T-helper 22 cell (primary cell): ENCODE measurements at places on chromosomes 1 and 21.

DNA sequence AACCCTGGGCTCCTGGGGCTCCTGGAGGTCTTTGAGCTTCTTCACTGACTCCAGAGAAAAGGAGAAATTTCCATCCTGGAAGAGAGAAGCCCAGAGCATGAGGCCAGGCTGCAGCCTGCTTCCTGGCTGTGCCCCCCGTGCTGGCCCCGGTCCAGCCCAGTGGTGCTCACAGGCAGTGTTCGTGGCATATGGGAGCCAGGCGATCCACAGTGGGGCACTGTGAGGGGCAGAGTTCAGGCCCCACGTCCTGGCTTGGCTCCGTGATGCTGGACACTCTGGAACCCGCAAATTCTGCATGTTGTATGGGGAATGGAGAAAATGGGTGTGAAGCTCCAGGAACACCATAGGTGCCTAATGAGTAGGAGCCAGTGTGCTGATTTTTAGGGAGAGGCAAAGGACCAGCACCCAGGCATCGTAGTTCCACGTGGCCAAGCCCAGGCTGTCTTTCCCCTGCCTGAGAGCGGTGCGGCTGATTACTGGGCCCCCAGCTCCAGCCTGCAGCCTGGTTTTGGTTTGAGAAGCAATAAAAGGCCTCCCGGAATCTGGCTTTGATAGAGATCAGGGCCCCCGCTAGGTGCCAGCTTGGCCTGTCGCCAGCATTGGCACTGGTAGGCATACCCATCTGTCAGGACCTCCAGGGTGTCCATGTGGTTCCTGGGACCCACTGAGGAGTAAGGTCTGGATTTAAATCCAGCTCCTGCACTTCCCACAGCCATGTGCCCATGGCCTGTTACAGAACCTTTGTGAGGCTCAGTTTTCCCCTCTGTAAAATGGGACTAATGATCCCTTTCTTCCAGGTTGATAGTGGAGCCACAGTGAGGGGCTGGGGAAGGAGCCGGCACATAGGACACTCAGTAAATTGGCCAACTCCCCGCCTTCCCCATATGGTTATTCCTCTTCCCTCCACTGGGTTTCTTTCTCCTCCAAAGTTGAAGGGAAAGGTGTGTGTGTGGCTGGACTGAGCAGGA, 725 bp downstream of the GUCA2A start:
- DNase-seq = no peak

DNA sequence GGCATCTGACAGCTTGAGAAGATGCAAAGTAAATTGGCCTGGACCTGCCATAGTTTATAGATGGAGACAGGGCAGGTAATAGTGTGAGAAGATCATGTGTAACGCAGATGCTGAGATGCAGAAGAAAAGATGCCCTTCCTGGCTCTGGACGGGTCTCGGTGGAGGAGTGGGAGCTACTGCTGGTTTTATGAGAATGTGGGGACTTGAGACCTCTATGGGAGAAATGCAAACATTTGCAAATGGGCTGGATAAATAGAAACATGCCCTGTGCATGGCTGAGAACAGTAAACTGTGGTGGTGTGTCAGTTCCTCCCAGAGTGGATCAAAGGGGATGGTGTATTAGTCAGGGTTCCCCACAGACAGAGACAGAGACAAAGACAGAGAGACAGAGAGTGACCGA, 21.9 kb downstream of the UBASH3A start:
- no peak for DNase-seq

- DNase-seq = no peak
Observed at GRCh38 chr1:76474922-76475321, 392.4 kb upstream of the ST6GALNAC5 start.

DNA sequence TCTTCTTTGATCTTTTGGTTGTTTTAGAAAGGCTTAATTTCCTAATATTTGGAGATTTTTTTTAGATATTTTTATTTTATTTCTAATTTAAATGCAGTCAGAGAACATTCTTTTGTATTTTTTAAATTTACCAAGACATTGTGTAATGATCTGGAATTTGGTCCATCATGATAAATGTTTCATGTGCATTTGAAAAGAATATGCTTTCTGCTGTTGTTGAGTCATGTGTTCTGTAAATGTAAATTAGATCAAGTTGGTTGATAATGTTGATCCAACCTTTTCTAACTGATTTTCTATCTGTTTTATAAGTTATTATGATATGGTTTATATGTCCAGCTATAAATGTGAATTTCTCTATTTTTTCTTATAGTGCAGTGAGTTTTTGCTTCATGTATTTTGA, 19.8 kb downstream of the UTS2 start:
- DNase-seq = no peak

GRCh38 chr1:173893611-173894010, 23.5 kb downstream of the SERPINC1 start:
- no peak for DNase-seq

DNA sequence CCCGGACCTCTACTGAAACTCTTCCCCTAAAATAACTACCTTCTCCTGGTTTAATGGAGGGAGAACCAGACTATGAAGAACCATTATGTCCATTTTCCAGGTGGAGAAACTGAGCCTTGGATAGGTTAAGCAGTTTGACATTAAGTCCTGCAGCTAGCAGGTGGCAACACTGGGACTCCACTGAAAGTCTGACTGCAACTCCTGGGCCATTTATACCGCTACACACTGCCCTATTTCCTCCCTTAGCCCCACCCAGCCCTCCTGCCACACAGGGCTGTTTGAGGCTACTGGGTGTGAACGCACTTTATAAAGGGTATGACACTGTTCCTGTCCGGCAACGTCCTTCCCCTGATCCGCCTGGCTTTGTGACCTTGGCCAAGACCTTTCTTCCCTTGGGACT, 511 bp upstream of the INPP5B start:
- DNase-seq = no peak

- no peak for DNase-seq
Observed at GRCh38 chr1:85992791-85993190, 163.8 kb downstream of the COL24A1 start.

DNA sequence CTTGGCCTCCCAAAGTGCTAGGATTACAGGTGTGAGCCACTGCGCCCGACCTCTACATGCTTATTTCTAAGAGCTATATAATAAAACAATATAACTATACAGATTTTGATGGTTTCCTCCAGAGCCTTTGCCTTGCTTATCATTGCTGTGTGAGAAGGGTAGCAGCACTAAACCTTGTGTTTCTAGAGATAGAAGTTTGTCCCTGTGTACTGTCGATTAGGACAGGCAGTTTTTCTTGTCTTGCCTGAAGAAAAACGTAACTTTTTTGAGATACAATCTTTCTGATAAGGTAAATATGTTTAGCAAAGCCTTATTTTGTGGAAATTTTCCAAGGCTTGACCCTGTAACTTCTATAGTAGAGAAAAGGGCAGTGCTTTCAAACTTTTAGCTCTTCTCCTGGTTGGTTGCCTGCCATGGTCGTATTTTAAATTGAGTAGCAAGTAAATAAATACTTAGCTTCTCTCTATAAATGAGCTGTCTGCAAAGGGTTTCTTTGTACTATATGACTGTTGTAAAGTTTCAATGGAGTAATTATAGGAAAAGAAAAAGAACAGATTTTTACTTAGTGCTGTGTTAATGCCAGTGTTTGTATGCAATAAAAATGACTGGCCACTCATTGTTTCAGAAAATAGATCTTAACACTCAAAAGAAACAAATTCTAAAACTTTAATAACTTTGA, 86.4 kb upstream of the CACYBP start:
- DNase-seq = no peak

DNA sequence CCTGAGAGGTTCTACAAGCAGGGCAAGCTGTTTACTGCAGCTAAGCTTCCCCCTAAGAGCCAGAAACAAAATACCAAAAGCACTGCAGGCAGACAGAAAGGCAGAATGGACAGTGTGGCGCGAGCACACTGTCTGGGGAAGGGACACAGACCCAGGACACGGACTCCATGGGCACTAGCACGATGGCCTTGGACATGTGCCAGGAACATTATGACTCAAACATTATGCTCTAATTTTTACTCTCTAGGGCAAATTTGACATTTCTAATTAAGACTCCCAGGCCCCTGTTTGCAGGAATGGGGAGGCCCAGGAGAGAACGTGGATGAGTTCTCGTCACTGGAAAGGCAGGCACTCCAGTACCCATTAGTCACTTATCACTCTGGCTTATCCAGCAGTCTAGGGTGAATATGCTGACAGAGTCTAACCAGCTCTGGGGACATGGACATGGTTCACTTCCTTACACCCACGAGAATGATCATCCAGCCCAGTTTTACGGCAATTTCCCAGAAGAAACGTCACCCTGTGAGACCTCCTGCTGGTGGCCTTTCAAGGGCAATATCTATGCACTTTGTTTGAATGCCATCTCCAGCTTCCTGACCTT, 45.1 kb downstream of the CAPN8 start:
- DNase-seq = no peak

DNA sequence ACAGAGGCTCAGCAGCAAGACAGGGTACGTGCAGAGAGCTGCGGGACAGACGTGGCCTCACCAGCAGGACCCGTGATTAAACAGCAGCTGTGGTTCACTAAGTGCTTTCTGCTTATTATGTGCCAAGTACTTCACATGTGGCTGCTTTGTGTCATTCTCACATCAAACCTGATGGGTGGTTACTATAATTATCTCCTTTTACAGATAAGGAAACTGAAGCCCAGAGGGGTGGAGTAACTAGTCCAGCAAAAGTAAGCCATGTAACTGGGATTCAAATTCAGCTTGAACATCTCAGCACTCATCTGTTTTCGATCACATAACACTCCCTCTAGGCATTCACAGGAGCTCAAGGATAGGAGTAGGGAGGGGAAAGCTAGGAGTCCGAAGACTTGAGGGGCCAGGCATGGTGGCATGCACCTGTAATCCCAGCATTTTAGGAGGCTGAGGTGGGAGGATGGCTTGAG, 50.8 kb upstream of the CLIC4 start:
- no peak for DNase-seq

GRCh38 chr21:24369278-24369677, 1238.0 kb downstream of the MRPL39 start:
- no peak for DNase-seq

- DNase-seq = no peak
Observed at GRCh38 chr1:219223496-219223895, 49.8 kb downstream of the LYPLAL1 start.

DNA sequence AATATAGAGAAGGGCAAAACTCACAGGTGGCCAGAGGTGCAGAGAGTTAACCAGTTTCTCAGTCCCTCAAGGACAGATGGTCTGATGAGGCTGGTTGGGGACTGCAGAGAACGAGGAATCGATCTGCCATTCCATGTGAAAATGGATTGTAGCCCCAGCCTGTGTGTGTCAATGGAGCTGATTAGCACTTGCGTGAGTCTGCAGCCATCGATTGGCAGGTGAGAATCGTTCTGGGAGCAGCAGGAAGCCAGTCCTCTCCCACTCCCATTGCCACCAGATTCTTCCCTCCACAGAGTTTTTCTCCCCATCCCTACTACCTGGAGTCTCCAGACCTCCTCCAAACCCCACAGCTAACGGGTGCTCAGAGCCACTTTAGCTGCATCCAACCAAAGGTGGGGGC, 18.3 kb upstream of the PSMB2 start:
- DNase-seq = no peak

GRCh38 chr1:98794196-98794886, 132.8 kb downstream of the SNX7 start:
- DNase-seq = peak; percentile 17

- DNase-seq = no peak
Observed at GRCh38 chr21:39730418-39731157, 14.4 kb upstream of the IGSF5 start.

- DNase-seq = no peak
Observed at GRCh38 chr21:28280611-28281010, 712.1 kb downstream of the LTN1 start.

DNA sequence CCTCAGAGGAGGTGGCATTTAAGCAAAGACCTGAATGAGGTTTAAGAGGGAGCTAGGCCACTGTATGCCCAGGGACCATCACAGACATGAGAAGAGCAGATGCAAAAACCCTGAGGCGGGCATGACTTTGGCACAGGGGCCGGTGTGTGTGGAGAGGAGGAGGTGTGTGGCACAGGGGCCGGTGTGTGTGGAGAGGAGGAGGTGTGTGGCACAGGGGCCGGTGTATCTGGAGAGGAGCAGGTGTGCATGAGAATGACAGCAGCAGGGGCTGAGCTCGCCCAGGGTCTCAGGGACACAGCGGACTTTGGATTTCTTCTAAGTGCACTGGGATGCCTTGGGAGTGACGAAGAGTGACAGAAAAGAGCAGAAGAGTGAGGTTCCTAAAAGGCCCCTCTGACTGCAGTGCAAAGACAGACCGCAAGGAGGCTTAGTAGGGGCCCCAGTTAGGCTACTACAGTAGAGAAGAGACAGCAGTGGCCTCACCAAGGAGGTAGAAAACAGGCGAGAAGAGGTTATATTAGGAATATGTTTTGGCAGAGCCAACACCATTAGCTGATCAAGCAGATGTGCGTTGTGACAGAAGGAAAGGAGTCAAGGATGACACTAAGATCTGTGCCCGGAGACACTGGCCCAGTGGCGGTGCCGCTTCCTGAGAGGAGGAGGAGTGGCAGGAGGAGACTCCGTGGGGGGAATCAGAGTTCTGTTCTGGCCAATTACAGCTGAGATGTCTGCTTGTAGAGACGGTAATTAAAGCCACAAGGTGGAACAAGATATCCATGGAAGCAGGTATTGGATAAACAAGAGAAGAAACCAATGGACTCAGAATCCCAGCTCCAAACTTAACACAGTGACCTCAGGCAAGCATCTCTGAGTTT, 18.4 kb downstream of the ZBTB17 start:
- no peak for DNase-seq

DNA sequence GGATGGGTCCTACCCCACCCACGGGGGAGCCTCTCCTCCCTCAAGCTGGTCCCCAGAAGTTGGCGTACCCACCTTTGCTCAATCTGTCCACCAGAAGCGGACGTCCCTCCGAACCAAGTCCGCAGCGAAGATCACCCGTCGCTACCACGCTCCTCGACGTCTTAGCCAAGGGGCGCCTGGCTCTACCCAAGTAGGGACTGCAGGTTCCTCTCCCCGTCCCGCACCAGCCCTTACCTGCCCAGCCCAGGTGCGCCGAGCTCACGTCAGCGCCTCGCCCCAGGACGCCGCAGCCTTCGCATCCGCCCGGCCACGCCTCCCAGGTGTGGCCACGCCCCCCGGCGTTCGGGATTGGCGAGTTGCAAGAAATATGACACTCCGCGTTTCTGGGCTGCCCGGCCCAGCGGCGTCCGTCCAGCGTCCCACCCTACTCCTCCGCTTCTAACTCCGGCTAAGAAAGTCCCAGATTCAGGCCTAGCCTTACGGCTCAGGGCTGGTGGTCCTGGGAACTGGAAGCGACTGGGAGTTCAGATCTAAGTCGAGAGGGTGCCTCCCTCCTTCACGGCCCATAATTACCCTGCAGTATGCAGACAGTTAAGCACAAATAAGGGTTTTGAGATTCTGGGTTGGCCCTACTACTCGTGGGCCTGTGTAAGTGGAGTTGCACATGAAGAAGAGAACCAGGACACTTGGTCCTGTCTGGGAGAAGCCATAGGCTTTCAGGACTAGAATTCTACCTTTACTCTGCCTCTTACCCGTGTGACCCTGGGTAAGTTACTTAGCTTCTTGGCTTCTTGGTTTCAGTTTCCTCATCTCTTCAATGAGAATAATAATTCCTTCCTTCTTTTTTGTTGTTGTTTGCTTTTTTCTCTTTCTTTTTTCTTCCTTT, at the start of gene IRF6:
TSS of gene IRF6 (minus strand) at position 268 of the 886 bp plus-strand sequence. CDS start 4,729 bp downstream, outside the sequence.
- peak; percentile 60 for DNase-seq

- DNase-seq = no peak
Observed at GRCh38 chr1:60296794-60297193, 223.2 kb upstream of the C1orf87 start.
